Natural killer cell (primary cell): ENCODE measurements at places on chromosomes 4 and X.

DNA sequence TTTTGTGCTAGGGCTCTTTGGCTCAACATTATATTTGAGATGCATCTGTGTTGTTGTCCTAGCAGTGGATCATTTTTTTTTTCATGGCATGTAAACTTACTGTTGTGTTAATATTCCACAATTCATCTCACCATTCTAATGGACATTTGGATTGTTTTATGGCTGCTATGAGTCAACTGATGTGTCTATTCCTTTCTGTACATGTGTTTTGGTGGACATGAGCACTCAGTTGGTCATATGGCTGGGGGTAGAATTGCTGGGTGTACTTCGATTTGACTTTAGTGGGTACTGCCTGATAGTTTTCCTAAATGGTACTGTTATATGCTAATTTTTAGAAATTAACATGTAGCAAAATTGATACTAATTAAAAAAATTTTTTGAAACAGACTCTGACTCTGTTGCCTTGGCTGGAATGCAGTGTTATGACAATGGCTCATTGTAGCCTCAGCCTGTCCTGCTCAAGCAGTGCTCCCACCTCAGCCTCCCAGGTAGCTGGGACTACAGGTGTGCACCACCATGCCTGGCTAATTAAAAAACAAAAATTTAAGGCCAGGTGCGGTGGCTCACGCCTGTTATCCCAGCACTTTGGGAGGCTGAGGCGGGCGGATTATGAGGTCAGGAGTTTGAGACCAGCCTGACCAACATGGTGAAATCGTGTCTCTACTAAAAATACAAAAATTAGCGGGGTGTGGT lies 9.0 kb downstream of the FAM193A start:
- no peak for DNase-seq

DNA sequence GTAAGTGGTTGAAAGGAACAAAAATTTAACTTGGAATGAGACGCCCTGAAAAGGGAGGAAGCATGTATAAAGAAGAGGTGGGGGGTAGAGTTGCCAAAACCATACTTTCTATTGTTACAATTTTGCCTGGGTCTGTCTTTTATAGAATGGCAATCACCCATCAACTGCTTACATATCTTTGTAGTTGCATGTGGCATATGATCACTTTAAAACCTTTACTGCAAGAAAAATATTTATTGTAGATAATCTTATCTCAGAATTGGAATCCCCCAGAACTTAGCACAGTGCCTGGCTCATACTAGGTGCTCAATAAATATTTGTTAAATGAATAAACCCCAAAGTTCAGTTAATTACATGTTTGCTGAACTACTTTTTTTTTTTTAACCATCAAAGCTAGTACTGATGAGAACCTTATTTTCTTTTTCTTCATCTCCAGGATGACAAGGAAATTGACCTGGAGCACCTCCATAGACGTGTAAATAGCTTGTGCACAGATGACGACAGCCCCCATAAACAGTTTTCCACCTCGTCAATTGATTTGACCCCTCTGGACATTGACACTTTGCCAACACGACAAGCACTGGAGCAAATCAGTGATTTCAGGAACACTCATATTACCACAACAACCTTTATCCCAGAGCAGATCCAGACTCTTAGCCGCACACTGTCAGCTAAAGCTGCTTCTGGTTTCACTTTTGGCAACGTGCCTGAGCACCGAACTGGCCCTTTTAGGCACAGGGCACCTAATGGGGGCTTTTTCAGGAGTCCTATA lies 56.7 kb upstream of the ATOH1 start:
- no peak for DNase-seq

GRCh38 chrX:72020788-72021187 lies 110.1 kb downstream of the NHSL2 start:
- no peak for DNase-seq

GRCh38 chr4:8165374-8165896 lies 6.8 kb upstream of the ABLIM2 start:
- no peak for DNase-seq

DNA sequence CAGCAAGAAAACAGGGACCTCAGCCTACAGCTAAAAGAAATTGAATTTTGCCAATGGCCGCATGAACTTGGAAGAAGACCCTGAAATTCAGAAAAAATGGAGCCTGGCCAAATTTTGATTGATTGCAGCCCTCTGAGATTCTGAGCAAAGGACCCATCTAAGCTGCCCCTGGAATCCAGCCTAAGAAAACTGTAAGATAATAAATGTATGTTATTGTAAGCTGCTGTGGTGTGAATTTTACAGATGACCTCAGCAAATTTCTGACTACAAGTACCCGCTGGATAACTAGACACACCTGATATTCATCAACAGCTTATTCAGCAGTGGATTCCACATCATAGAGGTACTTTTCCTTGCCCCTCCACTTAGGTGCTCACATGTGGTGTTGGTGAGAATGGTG lies 119.5 kb upstream of the EPHA5 start:
- no peak for DNase-seq

DNA sequence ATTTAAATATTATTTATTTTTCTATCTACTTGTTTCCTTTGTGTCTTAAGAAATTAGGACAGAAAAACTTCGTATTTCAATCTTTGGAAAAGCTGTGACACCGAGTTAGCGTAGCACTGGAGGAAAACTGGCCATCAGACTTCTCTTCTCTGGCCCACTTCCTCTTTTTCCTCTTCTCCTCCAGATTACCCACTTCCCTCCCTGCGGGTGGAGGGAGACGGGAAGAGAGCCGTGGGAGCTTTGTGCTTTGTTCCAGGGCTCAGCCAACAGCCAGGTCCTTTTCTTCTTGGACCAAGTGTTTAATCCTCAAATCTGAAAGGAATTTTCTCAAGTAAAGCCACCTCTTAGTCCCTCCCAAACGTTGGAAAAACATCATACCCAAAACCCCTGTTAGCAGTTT lies 29.7 kb downstream of the OFD1 start:
- no peak for DNase-seq

- no peak for DNase-seq
These were observed 28.7 kb downstream of the SEC24B start for GRCh38 chr4:109462297-109462696.

GRCh38 chr4:3679851-3680311 lies 86.3 kb upstream of the ADRA2C start:
- DNase-seq, result no peak
